Mesendoderm (in vitro differentiated cells): ENCODE measurements at places on chromosomes 2 and 18.

DNA sequence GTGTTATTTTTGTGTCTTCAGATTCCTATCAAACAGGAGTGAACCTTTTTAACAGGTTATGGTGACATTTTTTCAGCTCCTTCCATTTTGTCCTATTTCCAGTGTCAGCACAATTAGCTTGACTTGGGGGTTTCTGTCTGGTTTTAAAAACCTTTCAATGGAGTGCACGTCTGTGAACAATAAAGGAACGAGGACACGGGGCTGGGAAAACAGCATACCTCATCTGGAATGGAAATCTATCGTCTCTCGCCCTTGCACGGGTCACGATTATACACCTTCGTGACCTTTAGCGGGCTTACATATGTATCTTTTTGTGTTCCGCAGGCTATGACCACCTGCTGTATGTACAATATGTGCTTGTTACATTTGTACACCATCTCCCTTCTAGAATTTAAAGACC, 2.3 kb upstream of the ZNF532 start:
- no peak for DNase-seq

- DNase-seq = peak; percentile 42
Measured at GRCh38 chr2:86284987-86285386, 52.4 kb downstream of the REEP1 start.

DNA sequence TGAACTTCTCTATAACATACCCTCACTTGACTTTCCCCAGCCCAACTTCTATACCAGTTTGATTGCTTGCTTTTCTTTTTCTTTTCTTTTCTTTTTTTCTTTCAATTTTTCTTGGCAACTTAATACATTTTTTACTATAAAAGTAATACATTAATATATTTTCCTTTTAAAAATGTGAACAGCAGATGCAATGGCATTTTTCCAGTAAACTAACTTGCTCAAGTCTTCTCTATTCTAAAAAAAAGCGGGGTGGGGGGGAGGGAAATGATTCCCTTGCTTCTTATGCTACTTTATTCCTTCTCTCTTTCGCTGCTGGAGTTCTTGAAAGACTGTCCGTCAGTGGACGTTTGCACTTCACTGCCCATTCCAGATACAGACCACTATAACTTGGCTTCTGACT, 70.5 kb downstream of the RBMS1 start:
- DNase-seq = no peak

DNA sequence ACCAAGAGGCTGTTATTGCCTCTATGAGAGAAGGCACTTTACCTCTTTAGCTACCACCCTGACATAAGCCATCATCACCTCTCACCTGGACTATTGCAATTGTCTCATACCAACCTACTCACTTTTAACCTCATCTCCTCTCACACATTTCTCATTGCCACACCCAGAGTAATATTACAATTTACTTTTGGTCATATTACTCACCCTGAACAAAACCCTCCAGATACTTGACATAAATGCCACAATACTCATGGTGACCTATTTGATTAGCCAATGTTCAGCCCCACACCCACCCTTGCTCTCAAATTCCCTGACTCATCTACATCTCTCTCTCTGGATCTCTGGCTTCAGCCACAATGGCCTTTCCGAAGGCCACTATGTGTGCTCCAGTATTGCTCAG, 90.9 kb upstream of the CDH7 start:
- DNase-seq = no peak

DNA sequence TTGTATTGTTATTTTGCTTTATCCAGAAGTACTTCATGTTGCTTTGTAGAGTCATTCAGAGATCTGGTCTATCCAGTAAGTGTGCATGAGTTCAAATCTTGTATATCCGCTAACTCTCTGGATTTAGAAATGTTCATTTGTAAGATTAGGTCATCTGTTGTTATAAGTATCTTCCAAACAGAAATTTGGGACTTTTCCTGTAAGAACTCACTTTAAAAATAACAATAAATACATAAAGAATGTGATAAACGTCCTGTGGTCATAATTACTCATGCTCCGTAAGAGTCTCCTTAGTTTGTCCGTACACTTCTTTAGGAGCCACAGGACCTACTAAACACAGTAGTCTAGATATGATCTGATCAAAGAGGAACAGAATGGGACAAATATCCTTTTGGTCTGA, 699.9 kb upstream of the SLC8A1 start:
- no peak for DNase-seq

DNA sequence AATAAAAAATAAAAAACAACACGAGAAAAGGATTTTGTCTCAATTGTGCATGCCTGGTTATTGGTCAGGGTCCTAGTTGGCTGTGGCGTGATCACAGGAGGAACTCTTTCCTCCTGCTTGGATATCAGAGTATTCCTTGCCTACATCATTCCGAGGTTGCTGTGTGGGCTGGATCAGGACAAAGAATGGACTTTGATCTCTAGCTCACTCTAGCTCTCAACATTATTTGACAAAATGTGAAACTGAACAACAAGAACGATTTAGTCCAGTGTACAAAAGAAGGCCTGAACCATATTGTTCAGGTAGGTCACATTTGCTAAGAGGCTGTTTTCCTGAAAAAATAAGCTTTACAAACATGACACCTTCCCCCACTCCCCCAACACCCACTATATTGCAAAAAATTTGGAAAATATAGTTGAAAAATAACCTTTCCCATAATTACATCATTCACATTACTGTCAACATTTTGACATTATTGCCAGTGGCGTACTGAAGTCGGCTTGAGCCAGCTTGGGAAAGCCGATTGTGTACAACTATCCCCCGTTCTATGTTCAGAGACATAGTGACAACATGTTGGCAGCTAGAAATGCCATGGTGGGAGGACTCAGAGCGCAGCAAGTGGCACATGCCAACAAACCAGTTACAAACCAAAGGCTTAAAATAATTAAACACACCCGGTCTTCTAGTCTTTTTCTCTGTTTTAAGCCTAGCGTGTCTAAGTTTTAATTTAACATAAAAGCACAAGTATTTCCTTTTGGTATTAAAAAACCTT, 179.0 kb downstream of the LPIN1 start:
- DNase-seq = no peak

GRCh38 chr18:48554610-48555400, 16.0 kb downstream of the CTIF start:
- DNase-seq = no peak

DNA sequence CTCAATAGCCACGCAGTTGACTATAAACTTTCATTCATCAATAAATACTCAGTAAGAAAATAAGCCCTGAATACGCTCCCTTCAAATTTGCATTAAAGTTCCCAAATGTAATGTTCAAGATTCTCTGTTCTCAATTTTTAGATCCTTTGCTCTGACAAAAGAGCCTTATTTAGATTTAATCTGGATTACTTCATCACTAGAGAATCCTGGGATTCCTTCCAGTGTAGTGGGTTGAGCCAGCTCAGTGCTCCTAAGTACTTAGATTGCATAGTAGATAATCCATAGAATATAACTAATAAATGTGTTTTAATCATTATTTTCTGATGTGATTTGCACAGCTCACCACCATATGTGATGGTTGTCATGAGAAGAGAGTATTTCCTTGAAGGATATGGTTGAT, 1286.2 kb downstream of the SUCLG1 start:
- DNase-seq = peak; percentile 26

GRCh38 chr18:29531746-29532145, 1354.8 kb upstream of the CDH2 start:
- DNase-seq = no peak

DNA sequence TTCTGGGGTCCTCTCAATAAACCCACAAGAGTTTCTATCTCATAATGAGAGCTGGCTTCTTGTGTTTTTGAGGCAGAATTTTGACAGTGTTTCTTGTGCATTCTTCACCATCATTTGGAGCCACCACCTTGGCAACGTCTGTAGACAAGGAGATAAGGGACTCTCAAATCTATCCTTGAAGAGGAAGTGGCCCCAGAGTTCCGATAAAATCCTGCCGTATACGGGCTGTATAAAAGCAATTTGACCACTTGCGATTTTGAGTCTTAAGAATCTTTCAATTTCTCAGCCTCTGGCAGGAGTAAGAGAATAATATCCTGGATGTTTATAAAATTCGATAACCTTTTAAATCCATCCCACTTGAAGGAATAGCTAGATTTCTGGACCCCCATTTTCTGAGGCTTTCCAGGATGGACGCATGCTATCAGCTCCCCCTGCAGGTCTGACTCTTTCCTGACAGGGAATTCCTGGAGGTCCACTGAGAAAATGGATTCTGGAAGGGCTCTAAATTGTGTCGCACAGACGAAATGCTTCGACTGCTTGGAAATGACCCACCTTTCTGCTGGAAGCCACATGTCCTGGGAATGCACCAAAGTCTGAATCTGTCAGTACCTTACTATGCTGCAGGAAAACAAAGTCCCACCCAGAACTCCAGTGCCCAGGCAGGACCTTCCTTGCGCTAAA, 54.1 kb downstream of the E2F6 start:
- peak; percentile 68 for DNase-seq

- no peak for DNase-seq
Measured at GRCh38 chr2:140654565-140654964, 1476.3 kb downstream of the LRP1B start.
